Thymus (tissue), 14 donors: ENCODE measurements at places on chromosomes 1 and 21. TPM values are rescaled to one million over a fixed set of nuclear protein-coding genes. Genes with fewer than 3 reads are reported as not detected.

GRCh38 chr1:92031281-92032110 is 1.7 kb downstream of the EPHX4 start:
- H3K27me3 ChIP-seq, result peaks cover 11% of the 10 kb centered on the region
- no peak overlapping the region for H3K4me3 ChIP-seq
- no peak for DNase-seq
- peaks cover 9% of the 10 kb centered on the region for H3K4me1 ChIP-seq

Gene SYTL1
- 49.4 TPM for total RNA-seq

DNA sequence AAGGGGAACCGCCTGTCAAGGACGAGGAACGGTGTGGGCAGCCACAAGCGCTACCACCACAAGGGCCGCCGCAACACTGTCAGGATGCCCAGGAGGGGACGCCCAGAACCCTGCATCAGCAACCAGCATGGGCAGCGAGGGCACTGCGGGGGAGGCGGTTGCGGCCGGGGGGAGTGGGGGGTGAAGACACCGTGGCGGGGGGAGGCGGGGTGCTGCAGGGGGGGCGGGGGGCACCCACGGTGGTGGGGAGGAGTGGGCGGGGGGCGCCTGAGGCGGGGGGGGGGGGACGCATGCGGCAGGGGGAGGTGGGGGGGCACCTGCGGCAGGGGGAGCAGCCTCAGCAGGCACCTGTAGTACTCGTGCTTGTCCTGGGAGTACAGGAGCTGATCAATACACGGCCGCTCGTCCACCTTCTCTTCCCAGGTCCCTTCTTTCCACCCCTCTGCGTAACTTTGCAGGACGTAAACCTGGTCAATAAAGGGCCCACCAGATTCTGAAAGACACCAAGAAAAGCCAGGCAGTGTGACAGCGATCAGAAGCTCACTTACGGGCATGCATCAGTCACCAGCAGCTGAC is 4.6 kb downstream of the POFUT2 start:
- no peak for DNase-seq
- no peak overlapping the region for H3K4me3 ChIP-seq
- peaks cover 3% of the 10 kb centered on the region for H3K4me1 ChIP-seq
- no peaks in the 10 kb centered on the region for H3K27me3 ChIP-seq

- H3K4me1 ChIP-seq, result peaks cover 91% of the 10 kb centered on the region
- no peak overlapping the region for H3K4me3 ChIP-seq
- DNase-seq, result peak; percentile 65
- peaks cover 26% of the 10 kb centered on the region for H3K36me3 ChIP-seq
- peak overlapping the region; percentile 96 for H3K27ac ChIP-seq
- no peaks in the 10 kb centered on the region for H3K27me3 ChIP-seq
These were observed 70.7 kb downstream of the CD247 start for GRCh38 chr1:167447521-167448136.

Gene ADGRB2
- 6.0 TPM for total RNA-seq
